ENCODE measurements at places on chromosomes 2 and 18.

DNA sequence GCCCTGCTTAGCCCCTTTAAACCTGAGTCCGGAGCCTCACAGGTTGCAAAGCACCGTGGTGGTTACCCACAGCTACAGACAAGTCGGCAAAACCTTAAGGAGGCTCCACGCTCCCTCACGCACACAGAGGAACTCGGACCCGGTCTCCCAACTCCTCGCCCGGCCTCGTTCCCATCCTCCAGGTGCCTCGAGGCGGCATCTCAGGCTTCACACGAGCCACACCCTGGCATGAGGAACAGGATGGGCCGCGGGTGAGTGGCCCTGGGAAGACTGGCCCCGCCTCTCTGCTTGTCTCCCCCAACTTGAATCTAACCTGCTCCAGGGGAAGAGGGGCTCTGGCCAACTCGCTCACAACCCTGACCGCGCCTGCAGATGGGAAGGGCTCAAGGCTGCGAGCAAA, 97.4 kb downstream of the EIPR1 start:
- no peak for DNase-seq

GRCh38 chr2:208311321-208311720, 45.3 kb downstream of the PIKFYVE start:
- DNase-seq: no peak

DNA sequence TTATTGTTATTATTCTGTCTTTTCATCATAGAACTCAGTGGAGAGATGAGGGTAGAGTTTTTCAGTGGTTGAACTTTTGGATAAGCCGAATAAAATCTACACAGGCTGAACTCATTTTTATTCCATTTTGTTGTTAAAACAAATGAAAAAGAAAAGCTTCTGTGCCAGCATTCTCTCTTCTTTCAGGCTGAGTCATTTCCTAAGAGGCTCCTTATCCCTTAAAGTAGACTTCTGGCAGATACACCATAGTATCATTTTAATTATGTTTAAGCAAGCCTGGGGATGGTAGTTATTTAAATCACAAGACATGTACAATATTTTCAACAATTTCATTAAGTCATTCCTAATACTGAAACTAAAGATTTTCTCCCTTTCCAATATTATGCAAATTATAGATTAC, 1364.0 kb upstream of the NRXN1 start:
- no peak for DNase-seq

- no peak for DNase-seq
These were observed 6.8 kb downstream of the UGT1A6 start for GRCh38 chr2:233699424-233700027.
